ENCODE measurements at places on chromosomes 5 and 9.

- DNase-seq = no peak
These were observed 883.7 kb downstream of the PTPRD start for GRCh38 chr9:9729082-9729481.

GRCh38 chr9:14868772-14869583 is 41.2 kb downstream of the FREM1 start:
- no peak for DNase-seq

GRCh38 chr5:132277971-132278853 is 16.0 kb upstream of the SLC22A4 start:
- DNase-seq = no peak

DNA sequence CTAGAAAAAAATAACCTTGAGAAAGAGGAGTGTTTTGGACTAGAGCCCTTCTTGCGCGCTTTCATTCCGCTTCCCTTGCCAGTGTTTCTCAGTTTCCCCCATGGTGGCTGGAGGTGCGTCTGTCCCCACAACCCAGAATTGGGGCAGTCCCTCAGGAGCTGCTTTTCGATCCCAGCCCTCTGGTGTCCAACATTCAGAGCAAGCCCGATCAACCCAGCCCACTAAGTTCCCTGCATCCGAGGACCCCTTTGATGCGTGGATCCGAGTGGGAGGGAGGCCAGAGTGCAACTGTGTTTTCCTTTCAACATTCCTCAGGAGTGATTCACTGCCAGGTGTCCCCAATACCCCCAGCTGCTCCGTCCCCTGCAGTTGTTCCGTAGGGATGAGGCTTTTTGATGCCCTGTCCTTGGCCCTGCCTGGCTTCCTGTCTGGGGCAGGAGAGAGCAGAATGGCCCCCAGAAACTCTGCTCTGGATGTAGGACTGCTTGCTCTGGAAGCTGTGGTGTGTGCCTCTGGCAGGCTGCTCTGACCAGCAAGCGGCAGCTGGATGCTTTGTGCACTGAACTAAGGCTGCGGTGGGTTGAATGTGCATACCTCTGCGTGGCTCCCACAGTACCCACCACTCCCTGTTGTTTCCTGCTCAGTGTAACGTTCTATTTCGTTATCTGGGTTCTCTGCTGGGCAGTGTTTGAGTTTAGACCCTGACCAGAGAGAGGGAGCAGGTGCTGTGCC is 117.5 kb downstream of the BOD1 start:
- no peak for DNase-seq

DNA sequence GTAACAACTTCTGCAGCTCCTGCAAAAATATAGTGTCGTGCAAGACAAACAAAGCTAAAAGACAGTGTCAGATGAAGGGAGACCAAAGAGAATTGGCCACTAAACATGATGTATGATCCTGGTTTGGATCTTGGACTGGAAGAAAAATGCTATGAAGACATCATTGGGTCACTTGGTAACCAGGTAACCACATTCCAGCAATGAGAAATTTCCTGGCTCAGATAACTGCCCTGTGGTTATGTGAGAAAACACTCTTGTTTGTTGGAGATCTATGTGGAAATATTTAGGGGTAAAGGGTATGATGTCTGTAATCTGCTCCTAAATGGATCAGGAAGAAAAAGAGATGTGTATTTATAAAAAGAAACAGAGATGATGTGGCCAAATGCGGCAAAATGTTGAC is 45.5 kb upstream of the ANKRD33B start:
- DNase-seq = no peak

- DNase-seq = peak; percentile 91
These were observed 159.8 kb downstream of the TMC1 start for GRCh38 chr9:72681283-72681630.

GRCh38 chr5:170327168-170327567 is 29.6 kb upstream of the LCP2 start:
- no peak for DNase-seq

- DNase-seq = no peak
These were observed 2.6 kb upstream of the OR13C3 start for GRCh38 chr9:104539275-104539674.

- no peak for DNase-seq
These were observed 13.8 kb upstream of the ORM1 start for GRCh38 chr9:114309096-114309495.

DNA sequence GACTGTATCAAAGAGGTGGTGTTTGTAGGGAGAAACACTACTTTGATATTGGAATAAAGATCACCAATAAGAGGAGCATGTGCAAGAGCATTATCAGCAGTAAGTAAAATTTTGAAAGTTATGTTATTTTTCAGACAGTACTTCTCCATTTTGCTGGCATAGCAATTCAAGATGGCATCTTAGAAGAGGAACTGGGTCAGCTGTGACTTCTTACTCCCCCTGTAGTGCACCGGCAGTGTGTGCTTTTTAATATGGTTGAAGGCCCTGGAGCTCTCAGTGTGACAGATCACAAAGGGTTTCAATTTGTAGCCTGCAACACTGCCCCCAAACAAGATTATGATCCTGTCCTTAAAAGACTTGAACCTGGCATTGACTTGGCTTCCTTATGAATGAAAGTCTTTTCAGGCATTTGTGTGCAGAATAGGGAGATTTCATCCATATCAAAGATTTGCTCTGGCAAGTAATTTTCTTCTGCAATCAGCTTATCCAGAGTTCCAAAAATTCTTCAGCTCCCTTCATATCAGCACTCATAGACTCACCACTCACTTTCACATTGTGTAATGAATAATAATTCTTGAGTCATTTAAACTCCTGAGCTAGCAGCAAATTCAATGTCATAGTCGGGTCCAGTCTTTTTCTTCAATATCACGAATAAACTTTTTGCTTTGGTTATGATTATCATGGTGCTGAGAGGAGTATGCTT is 105.7 kb upstream of the MAMDC2 start:
- no peak for DNase-seq

DNA sequence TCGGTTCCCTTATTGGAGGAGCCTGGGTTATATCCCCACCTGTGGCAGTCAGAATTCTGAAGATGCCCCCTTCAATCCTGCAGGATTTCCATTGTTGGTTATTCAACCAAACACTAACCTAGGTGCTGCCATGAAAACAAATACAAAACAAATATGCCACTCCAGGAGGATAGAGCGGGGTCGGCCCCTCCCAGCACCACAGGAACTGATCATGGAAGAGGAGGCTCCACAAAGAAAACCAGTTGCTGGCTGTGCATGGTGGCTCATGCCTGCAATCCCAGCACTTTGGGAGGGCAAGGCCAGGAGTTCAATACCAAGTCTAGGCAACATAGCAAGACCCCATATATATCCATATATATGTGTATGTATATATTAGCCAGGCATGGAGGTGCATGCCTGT is 13.2 kb upstream of the ADGRD2 start:
- DNase-seq = no peak

GRCh38 chr5:65047225-65047624 is 278.5 kb downstream of the CWC27 start:
- DNase-seq = no peak

DNA sequence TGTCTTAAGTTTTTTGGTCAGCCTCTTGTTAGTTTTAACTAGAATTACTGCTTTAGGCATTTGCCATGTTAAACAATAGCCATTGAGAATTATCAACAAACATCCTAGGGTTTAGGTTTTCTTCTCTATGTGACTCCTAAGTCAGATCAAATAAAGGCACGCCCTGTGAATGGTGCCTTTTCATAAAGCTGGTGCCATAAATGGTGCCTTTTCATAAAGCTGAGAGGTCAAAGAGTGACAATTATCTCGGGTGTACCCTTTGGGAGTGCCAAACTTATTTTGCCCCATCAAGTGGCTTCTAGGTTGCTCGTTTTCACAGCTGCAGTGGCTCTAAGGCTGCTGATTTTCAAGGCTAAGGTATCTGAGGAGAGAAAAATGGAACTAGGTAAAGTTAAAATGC is 391.6 kb downstream of the DMRTA1 start:
- no peak for DNase-seq

All from NCI-H1436 (cell line).